ENCODE measurements at places on chromosomes 3 and 15.
A peak's percentile ranks its signal among the peaks of the same experiment; 100 is the strongest.

DNA sequence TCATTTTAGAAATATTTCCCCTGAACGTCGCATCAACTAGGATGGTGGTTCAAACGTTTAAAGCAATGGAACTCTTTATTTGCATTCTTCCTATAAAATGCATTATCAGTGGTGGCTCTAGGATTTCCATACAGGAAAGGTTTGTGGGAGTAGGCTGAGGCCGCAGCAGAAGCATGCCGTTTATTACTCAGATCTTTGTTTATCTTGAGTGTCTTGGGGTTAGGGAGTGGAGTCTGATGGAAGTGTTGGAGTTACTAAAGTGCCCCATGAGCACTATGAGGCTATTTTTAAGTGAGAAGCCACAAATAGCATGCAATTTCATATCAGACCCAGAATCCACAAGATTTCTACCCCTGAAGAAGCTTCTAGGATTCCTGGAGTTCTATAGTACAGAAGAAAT is 26.2 kb downstream of the ATOSA start:
- no peak for DNase-seq

GRCh38 chr3:178768072-178768864 is 232.0 kb downstream of the KCNMB2 start:
- DNase-seq = no peak

- peak; percentile 0 for DNase-seq
Observed at GRCh38 chr3:46675843-46676567, 17.5 kb downstream of the ALS2CL start.

GRCh38 chr3:4841776-4842440 is 137.3 kb upstream of the BHLHE40 start:
- DNase-seq = no peak

DNA sequence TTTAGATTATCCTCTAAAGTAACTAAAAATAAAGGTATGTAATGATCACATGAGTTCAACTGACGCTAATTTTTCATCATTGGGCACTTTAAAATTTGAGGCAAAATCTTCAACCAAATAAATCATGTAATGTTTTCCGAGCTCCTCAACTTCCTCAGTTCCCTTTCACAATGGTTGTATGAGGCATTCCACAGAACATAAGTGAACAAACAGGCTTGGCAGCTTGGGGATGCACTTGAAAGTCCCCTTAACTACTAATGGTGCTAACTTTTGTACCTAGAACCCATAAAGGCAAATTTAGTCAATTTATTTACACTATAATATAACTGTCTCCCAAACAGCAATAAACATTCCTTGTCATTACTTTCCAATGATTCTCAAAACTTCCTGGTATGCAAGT is 1137.9 kb downstream of the ROBO2 start:
- DNase-seq = no peak

- no peak for DNase-seq
Observed at GRCh38 chr3:140438736-140439470, 239.0 kb upstream of the TRIM42 start.

- DNase-seq = no peak
Observed at GRCh38 chr3:177673112-177673914, 476.0 kb upstream of the TBL1XR1 start.

- no peak for DNase-seq
Observed at GRCh38 chr3:147394884-147395225, 11.5 kb downstream of the ZIC4 start.

- no peak for DNase-seq
Observed at GRCh38 chr3:196220991-196221390, 4.7 kb downstream of the SLC51A start.

- DNase-seq = peak; percentile 77
Observed at GRCh38 chr3:38138349-38139190, at the start of gene MYD88. TSS of gene MYD88 (plus strand) at chr3:38138661. CDS start at chr3:38138701, 40 bp downstream.

DNA sequence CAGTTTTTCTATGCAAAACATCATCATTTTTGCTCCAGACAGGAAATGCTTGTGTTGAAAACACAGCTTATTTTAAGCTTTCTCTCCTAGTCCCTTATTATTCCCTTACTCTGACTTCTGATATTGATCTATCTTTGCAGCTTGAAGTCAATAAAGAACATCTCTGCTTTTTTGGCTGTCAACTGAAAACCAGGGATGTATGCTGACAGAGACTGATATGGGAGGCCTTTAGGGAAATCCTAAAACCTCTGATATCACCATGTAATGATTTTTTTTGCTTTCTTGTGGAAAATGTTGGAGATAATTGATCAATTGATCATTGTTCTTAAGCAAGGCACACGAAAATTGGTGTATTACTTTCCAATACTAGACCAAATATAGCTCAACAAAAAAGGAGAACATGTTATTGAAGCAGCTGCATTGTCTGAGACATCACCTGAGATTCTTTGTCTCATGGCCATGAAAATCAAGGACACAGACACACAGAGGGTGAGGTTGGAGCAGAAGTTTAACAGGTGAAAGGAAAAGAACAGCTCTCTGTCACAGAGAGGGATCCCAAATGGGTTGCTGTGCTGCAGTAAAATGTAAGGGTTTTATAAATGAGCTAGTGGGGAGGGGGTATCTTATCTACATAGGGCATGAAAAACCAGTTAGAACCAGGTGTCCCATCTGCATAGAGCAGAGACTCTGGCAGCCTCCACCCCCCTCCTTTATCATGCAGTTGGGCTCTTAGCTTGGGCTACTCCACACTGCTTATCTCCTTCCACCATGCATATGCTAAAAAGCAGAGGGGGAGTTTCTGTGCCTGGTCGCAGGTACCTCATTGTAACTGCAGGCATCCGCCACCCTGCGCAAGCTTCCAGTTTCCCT is 17.0 kb upstream of the SENP7 start:
- no peak for DNase-seq

DNA sequence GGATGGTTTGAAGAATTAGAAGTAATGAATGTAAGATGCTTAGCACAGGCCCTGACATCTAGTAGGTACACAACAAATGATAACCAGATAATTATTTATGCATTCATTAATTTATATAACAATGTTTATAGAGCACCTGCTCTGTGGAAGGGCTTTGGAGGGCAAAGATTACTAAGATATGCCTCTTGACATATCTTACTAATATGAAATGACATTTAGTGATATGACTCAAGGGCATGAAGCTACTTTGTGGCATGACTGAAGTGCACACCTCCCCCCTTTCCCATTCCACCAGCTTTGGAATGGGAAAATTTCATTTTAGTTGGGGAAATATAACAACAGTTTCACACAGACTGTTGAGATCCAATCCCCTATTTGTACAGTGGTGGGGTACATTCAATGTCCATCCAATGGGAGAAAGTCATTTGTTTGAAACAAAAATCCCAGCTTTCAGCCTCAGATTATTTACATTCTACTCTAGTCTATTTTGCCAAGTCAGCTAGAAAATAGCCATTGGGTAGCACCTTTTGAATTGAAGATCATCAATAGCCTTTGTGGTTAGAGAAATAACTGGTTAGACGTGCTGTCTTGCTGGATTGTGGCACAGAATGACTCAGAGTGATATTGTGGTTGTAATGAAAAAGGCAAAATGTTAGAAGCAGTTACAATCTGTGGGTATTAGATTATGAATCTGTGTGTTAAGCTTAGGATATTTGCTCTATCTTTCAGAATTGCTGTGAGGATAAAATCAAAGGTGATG is 72.9 kb downstream of the MOBP start:
- DNase-seq = no peak

DNA sequence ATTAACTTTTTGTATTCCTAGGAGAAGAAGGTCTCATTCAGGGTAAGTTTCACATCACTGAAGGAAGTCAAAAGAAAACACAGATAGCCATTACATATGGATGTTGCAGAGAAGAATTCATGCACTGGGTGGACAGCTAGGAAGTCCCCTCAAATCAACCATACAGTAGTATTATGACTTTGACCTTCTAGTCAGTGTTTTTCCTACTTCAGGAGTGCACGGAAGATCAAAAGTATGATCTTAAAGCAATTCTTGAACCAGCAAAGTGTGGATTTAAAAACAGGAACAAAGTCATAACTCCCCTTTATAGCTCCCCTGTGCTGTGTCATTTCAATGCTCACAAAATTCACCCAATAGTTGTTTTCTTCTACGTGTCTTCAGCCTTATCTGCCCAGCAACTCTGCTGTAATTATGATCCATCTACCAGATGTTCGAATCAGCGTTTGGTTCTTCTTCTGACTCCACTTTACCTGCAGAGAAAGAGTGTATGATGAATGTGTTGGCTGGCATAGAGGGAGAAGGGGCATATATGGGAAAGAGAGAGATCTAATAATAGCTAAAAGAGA is 118.1 kb upstream of the MEIS2 start:
- DNase-seq = no peak

- DNase-seq = no peak
Observed at GRCh38 chr3:130969621-130970020, 57.0 kb downstream of the ASTE1 start.

- no peak for DNase-seq
Observed at GRCh38 chr3:140617135-140617534, 60.7 kb upstream of the TRIM42 start.

- no peak for DNase-seq
Observed at GRCh38 chr3:40846451-40846850, 321.7 kb downstream of the ZNF621 start.

DNA sequence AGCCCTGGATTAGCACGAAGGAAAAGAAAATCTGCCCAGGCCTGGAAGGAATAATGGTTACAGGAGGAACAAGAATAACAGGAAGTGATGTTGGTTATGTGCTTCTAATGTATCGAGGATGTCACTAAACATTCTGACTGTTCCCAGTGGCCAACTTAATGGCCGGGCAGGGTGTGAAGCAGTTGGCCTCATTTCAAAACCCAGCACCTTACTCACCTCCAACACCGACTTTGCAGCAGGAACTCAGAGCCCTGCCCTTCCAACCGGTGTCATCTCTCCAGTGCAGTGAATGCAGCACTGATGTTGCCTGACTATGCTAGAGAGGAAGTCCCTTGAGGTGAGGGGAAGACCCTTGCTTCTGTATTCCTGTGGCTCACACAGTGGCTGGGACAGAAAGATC is 162.4 kb upstream of the LRTM1 start:
- no peak for DNase-seq

- peak; percentile 4 for DNase-seq
Observed at GRCh38 chr3:171113716-171114115, 87.2 kb upstream of the SLC2A2 start.

GRCh38 chr3:45060165-45060892 is 34.2 kb downstream of the CLEC3B start:
- DNase-seq = no peak

DNA sequence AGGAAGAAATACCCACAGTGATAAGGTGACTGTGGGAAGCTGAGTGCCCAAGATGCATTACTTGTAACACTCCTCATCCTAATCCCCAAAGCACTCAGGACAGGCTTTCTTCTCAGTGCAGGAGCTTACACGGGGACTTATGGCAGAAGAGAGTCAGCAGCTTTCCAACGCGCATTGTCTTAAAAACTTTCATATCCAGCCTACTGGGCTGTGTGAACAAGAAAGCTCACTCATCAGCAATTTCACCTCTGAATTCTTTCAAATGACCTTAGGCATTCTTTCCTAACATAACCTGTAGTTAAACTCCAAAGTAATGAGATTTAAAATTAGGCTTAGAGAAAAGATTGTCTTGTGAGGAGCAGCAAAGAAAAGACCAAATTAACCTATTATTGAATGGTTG is 132.3 kb downstream of the KCNAB1 start:
- no peak for DNase-seq

DNA sequence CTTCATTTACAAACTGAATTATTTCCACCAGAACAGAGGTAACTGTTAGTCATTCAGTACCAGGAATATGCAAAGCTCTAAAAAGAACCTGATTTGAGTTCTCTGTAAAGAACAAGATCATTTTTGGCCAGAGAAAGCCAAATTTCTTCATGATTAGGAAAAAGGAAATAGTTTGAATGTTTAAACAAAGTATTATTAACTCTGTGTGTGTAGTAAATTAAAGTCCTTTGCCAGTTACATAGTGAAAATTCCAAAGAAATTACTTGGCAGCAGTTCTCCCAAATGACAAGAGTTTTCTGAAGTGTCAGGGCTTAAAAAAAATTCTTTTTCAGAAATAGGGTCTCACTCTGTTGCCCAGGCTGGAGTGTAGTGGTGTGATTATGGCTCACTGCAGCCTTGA is 24.5 kb downstream of the QTRT2 start:
- DNase-seq = no peak

Data from nephron progenitor cell (in vitro differentiated cells).